ENCODE measurements at places on chromosomes 4 and X.

DNA sequence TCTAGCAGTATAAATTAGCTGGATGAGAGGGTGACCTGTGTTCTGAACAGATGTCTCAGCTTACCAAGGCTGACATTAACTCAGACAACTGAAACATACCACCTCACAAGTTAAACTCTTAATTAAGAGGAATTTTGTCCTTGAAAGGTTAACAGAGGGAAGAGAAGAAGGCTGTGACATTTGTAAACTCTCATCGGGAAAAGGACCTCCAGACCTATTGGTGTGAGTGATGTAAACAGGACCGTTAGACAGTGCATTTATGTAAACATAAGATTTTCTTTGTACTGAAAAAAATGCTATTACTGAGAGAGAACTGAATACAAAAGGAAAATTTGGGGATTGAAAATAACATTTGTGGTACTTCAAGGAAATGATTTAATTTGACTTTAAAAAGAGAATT, 308.4 kb upstream of the DIAPH2 start:
- no peak for DNase-seq

DNA sequence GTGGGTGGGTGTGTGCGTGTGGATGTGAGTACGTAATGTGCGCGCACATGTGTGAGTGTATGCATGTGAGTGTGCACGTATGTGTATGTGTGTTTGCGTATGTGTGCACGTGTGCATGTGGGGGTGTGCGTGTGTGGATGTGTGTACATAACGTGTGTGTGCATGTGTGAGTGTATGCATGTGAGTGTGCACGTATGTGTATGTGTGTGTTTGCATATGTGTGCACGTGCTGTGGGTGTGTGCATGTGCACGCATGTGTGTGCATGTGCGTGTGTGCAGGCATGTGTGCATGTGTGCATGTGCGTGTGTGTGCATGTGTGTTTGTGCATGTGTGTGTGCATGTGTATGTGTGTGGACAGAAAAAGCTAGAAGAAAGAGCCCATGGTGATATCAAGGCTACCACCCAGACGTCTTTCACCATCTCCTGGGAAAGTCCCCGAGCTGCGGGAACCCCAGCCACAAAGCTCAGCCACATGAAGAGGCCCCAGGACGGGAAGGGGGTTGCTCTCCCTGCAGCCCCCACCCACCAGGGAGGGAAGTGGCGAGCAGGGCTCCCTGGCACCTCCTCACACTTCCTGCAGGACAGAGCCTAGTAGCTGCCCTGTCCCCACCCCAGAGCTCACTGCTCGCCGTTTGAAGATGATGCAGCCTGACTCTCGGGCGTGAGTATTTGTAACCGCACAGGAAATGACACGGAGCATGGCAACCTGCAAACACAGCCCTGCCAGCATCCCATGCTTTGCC, 108.3 kb downstream of the DCTD start:
- DNase-seq, result peak; percentile 26

GRCh38 chr4:87078987-87079486, 141.4 kb downstream of the KLHL8 start:
- no peak for DNase-seq

- DNase-seq, result no peak
Measured at GRCh38 chr4:105546086-105546485, 6.3 kb upstream of the ARHGEF38 start.

DNA sequence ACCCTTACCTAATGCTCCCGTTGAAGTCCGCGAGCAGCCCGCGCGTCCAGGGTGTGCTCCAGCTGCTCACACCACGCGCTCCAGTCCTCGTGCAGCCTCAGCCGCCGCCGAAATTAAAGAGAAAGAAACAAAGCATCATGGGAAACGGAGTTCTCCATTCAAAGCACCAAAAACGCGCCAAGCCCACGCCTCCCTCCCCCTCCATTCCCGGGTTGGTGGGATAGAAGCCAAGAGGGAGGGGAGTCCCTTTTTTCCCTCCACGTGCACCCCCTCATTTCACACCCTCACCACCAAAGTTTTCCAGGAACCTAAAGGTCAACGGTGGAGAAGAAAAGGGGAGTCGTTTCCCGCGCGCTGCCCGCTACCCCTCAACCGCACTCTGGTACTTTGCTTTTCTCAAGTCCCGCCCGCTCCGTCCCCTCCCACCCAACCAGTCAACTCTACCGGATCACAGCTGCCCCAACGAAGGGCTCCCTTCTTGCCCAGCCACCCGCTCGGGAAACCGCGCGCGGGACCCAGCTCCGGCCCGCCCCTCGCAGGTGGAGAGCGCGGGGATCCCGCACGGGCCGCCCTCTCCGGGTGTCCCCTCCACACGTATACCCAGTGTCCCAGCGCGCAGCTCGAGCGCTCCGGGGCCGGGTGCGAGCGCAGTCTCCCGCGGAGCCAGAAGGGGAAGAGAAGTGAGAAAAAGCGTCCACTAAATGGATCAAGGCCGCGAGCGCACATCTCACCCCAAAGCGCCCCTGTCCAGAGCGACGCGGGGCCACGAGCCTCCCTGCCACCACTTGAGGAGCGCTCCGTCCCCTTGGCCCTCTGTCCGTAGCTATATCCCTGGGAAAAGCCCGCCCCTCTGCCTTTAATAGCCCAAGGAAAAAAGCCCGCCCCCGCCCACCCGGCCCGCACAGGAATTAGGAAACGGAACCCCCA, 65.1 kb upstream of the CCDC160 start:
- DNase-seq, result no peak

All from activated T-helper 1 cell treated with anti-CD3 and anti-CD28 coated beads, Interleukin-2, amount 50 U/mL, for 16 hours (primary cell).